ENCODE measurements at places on chromosomes 2 and 18.

DNA sequence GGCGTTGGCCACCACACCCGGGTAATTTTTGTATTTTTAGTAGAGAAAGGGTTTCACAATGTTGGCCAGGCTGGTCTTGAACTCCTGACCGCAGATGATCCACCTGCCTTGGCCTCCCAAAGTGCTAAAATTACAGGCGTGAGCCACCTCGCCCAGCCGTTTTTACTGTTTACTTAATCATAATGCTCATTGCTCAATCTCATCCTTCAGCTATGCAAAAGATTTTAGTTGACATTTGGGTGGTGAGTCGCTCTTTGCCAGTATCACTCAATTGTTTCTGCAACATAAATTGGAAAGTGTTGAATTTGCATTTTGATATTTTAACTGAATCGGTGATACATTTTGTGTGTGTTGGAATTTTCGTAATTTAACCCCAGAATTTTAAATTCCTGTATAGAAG is 7.8 kb upstream of the ZNF532 start:
- no peak for DNase-seq

- no peak for DNase-seq
Measured at GRCh38 chr2:178478130-178478438, 316 bp downstream of the FKBP7 start.

DNA sequence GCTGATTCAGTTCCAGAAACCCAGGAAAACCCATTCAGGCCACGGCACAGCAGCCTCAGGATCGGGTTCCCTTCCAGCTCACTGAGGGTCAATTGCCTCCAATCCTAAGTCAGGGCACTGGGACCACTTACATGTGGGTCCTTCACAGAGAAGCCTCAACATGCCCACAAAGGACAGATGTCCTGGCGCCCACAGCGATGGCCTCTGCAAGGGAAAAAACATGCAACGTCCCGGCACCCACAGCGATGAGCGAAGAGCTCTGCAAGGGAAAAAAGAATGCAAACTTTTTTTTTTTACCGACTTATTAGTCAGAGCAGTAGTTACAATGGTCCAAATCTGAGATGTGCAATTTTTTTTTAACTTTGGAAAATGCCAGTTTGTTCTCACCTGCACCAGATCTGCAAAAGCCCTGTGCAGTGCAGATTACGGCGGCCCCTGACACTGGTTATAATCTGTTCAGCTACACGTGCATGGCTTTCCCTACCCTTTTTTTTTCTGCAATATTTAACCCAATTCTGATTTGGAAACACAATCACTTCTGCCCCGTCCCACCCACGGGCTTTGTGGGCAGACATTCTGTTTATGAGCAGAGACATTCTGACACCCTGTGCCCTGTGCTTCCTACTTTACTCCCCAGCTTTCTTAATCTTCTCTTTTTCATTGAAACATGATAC is 159.3 kb upstream of the SALL3 start:
- no peak for DNase-seq

DNA sequence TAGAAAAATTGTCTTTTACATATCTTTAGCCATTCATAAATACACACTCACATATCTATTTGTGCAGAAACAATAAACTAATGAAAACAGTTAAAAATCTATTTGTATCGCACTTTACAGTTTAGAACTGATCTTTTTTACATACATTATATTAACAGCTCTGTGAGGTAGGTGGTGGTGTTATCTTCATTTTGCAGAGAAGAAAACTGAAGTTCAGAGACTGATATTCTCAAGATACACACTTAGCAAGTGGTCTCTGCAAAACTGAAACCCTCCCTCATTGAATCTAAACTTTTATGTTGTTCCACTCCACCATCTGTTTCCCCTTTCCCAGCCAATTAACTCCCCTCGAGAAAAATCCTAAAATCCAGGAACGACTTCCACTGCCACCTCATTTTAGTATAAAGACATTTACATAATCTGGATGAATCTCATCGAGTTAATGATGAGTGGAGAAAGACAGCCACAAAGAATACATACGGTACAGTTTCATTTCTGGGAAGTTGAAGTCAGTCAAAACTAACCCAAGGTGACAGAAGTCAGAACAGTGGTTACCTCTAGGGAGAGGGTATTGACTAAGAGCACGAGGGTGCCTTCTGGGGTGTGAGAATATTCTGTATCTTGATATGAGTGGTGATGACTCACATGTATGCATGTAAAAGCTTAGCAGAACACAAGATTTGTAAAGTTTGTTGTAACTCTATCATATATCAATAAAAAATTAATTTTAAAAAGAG is 524.2 kb upstream of the TCF4 start:
- no peak for DNase-seq

DNA sequence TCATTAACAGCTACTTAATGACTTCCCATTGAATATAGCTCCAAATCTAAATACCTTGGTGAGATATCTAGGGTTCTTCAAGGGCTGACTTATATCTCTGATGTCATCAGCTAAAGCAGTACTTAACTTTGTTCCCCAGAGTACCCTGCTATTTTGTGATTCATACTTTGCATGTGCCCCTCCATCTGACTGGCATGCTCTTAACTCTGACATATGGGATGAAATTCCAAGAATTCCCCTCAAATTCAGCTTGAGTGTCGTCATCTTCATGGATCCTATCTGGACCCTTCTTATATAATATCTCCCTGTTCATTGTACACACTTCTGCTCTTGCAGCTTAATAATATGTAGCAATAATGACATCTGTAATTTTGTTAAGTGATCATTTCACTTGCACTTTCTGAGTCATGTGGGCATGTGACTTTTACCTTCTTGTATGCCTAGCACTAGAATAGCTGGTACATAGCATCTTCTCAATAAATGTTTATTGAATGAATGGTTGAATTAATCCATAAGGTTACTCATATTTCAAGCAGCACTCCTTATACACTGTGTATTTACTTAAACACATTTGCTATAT is 172.9 kb downstream of the WDR7 start:
- no peak for DNase-seq

GRCh38 chr2:28952836-28953211 is 28.3 kb upstream of the TOGARAM2 start:
- no peak for DNase-seq

DNA sequence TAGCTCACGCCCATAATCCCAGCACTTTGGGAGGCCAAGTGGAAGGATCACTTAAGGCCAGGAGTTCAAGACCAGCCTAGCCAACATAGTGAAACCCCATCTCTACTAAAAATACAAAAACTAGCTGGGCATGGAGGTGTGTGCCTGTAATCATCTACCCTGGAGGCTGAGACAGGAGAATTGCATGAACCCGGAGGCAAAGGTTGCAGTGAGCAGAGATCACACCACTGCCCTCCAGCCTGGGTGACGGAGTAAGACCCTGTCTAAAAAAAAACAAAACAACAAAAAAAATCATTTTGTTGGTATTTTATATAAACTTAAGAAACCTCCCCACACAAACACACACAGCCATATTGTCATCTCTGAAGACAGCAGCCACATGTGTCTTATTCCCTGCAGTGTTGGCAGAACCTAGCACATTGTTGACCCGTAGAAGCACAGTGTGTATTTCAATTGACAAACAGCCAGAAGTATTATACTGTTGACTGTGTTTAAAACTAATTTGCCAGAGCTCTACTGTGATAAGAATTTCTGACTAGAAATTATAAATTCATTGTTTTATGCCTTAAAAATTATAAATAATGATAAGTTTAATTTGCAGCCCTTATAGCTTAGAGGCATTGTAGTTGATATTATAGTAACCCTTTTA is 68.1 kb downstream of the DNAJC10 start:
- no peak for DNase-seq

- no peak for DNase-seq
Measured at GRCh38 chr2:68912732-68913131, 40.0 kb downstream of the GKN2 start.

DNA sequence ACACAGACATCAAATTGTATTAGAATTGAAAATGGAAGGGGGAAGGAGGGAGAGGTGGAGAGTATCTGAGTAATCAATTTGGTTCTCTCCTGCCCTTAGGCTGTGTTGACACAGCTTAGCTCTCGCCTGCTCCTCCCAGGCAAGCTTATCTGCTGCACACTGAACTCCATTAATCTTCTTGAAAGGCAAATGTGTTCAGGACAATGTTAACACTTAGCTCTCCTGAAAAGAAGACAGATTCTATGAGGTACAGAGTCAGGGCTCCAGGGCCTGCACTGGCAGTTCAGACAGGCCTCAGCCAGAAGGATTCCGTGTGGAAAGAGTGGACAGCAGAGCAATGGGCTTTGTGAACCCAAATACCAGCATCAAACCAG is 430.0 kb upstream of the TNP1 start:
- no peak for DNase-seq

GRCh38 chr2:80340022-80340421 is 35.5 kb upstream of the LRRTM1 start:
- DNase-seq: no peak

DNA sequence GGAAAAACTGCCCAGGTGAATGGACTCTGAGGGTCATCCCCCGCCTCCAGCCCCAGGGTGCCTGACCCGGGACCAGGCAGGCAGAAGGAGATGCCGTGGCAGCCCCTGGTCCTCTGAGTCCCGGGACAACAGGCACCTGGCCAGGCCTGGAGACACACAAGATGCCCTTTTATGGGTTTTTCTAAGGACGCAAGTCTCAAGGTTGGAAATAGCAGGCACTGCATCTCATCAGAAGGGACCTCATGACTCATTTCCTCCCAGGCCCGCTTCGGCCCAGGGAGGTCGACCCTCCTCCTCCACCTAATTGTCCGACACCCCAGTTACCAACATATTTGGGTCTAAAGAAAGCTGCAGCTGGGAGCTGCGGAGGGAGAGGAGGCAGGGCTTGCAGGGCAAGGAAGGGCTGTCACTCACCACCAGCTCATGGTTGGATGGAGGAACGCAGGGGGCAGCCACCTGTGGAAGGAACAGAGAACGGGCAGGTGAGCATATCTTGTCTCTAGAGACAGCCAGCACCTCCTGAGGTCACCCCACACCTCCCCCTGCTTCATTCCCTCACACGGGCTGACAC is 82.9 kb downstream of the TNS1 start:
- DNase-seq: no peak

DNA sequence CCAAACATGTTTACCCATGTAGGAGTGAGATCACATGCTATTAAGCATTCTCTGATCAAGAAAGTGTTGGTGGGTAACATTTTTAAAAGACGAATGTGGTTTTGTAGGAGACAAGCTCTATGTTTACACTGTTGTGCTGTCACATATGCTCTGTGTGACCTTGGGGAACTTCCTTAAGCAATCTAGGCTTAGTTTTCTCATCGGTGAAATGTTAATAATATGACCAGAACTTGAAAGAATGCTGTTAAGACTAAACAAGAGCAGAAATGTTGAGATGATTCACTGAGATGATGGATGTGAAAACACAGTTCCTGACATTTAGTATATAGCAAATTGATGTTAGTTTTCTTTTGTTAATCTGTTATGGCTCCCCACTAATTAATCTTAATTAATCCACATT is 860.9 kb upstream of the CNTNAP5 start:
- DNase-seq: no peak

All from esophagus squamous epithelium (tissue), 5 donors.